ENCODE measurements at places on chromosomes 3 and 15.

GRCh38 chr3:138912237-138912636, 34.7 kb downstream of the FOXL2 start:
- H3K36me3 ChIP-seq, result no peaks in the 10 kb centered on the region
- H3K27me3 ChIP-seq, result no peaks in the 10 kb centered on the region
- H3K27ac ChIP-seq, result no peak overlapping the region
- H3K4me3 ChIP-seq, result no peak overlapping the region

DNA sequence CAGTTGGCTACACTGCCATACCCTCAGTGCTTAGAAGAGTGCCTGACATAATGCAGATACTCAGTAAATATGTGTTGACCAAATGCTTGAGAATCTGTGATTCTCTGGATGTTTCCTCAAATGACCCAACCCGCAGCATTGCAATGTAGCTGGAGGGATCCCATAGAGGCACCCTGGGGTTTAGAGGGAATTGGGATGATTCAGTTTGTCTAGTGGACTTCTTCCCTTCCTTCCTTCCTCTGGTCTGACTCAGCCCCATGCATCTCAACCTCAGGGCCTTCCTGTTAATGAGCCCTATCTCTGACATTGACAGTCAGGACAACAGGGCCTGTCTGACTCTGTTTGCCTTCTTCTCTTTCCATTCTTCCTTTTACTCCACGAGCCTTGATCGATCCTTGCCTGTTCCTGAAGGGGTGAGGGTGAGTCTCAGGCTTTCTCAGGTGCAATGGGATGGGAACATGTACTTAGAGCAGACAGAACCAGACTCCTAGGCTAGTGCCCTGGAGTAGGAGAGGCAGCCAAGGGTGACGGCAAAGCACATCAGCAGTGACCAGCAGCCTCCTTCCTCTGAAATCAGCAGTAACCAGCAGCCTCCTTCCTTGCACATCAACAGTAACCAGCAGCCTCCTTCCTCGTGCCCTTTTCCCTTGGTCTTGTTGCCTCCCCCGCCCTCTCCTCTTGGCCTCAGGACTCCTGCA, 78.2 kb downstream of the DGKG start:
- DNase-seq, result no peak
- no peak overlapping the region for H3K4me3 ChIP-seq
- H3K36me3 ChIP-seq, result no peaks in the 10 kb centered on the region
- no peak overlapping the region for H3K27ac ChIP-seq

DNA sequence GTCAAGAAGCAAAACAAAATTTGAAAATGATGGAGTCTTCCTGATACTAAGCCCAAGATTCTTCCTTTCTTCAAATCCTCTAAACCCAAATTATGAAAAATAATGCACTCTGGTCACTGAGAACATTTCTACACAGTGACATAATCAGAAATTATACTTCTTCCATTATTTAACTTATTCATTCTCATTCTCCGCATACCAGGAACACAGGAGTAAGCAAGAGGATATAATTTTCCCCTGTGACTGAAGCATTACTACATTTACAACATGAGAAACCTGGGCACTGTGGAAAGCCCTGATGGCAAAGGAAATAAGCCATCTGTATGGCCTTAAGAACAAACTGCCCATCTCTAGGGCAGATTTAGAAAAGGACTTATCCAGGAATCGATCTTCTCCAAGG, 47.0 kb downstream of the EXD1 start:
- H3K4me3 ChIP-seq, result no peak overlapping the region
- H3K4me1 ChIP-seq, result no peaks in the 10 kb centered on the region
- H3K27ac ChIP-seq, result no peak overlapping the region
- DNase-seq, result no peak
- H3K27me3 ChIP-seq, result no peaks in the 10 kb centered on the region
- H3K36me3 ChIP-seq, result no peaks in the 10 kb centered on the region

DNA sequence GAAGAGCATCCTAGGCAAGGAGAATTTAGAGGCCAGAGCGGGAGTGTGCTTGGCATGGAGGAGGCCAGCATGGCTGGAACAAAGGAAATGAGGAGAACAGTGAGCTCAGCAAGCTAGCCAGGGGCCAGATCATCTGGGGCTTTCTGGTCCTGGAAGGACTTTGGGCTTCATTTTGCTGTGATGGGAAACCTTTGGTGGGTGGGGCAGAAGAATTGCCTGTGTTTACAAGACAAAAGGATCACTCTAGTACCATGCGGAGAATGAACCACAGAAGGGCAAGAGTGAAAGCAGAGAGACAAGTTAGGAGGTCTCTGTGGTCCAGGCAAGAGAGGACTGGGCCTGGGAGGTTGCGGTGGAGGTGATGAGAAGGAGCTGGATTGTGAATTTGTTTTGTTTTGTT, 61.6 kb upstream of the FOXP1 start:
- H3K4me1 ChIP-seq, result no peaks in the 10 kb centered on the region
- H3K36me3 ChIP-seq, result no peaks in the 10 kb centered on the region
- H3K4me3 ChIP-seq, result no peak overlapping the region
- no peaks in the 10 kb centered on the region for H3K27me3 ChIP-seq
- DNase-seq, result no peak
